SK-N-DZ (cell line): ENCODE measurements at places on chromosomes 2 and 18.

GRCh38 chr2:80971-81736, 34.8 kb upstream of the FAM110C start:
- DNase-seq, result no peak

DNA sequence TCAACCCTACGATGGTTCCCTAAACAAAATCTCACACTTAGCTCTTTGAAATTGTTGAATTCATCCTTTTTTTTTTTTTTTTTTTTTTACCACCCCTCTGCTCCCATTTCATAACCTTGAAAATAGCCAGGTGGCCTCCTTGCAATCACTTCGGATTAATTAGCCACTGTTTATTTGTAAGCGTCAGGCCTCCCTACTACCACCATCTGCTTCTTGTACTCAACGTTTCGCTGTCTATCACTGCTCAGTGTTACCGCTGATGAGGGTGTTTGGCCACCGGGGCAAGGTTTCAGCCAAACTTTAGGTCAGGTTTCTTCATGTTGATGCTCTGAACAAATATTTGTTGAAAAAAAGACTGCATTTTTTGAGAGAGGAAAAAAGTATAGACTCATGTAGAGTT, 183.2 kb downstream of the EPHA4 start:
- no peak for DNase-seq

DNA sequence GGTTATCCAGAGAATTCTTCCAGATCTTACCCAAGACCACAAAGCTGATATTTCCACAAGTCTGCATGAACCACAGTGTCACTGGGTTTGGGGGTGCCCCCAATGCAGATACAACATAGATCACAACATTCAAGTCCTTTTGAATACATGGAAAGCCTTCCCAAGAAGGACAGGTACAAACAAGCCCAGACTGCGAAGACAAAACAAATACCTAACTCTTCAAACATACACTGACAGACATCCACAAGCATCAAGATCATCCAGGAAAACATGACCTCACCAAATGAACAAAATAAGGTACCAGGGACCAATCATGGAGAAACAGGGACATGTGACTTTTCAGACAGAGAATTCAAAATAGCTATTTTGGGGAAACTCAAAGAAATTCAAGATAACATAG, 93.1 kb downstream of the MDH1 start:
- no peak for DNase-seq

DNA sequence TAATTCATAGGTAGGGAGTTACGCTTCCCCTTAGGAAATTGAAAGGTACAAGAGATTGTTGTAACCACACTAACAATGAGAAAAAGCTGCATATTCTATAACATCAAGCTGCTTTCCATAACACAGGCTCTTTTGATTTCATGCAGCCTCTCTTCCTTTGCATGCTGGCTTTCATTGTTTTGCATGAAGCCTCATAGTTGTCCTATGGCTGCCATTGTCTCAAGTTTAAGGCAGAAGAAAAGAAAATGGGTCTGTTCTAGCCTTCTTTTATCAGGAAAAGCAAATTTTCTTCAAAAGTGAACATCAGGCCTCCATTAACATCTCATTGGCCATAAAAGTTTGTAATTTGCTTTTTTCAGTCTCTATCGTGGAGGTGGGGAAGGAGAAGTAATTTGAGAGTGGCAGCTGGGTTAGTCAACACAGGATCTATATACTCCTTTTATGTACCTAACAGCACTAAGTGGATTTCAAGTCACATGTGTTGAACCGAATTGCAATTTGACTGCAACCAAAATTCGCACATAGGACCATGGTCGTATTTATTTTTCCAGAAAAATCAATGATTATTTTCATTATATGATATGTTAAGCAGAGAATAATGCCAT, 248.5 kb upstream of the RND3 start:
- no peak for DNase-seq

DNA sequence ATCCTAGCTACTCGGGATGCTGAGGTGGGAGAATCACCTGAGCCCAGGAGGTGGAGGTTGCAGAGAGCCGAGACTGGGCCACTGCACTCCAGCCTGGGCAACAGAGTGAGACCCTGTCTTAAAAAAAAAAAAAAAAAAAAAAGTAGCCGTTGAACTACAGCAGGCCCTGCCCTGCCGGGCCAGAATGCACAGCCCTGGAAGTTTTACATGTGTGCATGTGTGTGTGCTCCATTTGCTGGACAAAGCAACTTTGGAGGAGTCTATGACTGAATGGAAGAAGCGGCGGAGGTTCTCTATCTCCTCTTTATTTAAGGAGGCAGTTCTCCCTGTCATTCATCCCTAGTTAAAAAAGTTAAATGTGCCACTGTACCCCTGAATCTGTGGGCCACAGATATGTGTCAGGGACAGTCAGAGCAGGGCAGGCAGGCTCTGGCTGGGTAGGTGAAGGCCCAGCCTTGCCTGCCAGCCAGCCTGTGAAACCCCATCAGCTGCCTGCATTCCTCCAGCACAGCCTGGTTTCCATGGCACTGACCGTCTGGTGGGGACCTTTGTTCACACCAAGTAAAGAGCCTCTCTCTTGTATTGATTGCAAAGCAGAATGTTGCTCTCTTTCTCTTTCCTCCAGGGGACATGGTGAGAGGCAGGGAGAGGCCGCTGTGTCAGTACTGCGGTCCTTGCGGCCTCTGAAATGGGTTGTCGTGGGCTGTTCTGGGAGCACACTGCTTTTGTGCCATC, 10.9 kb downstream of the LIPG start:
- DNase-seq, result no peak
